ENCODE measurements at places on chromosomes 4 and X.

DNA sequence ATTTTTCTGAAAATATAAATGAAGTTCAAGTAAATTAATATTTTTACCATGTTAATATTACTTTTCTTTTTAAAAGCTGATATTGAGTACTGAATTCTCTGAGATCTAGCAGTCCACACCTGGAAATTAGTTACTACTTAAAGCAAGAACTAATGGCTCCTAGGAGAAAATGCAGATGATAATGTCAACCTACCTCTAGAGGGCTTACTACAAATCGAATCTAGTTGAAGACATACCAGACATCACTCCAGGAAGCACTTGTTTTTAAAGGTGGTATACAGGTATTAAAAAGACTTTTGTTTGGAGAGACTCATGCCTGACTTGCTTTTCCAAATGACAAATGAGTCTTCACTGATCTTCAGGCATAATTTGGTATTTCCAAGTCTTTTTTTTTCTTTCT, 516.4 kb upstream of the BOD1L1 start:
- DNase-seq, result peak; percentile 11

DNA sequence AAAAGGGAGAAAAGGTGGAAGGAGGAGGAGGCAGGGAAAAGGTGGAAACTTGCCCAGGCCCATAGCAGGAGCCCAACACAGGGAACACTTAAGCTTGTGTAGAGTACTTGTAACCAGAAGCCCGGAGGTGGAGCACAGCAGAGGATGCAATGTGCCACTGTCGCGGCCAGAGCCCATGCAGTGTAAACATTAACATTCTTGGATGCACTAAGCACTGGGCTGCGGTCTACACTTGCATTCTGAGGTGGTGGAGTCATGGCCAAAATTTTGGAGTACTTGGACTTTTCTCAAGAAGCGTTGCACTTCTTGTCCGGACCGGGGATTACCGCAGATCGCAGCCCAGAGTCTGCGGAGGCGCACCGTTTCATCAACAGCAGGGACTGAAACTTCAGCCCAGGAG, 4.5 kb upstream of the RHOXF1 start:
- DNase-seq, result peak; percentile 4

DNA sequence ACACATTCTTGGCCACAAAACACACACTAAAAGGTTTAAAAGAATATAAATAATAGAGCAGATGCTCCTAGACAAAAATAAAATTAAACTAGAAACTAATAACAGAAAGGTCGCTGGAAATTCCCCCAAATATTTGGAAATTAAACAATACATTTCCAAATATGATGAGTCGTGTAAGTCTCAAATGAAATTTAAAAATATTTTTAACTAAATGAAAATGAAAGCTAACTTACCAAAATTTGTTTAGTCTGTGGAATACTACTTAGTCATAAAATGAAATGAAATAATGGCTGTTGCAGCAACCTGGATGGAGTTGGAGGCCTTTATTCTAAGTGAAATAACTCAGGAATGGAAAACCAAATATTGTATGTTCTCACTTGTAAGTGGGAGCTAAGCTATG, 20.6 kb upstream of the GUCY1A1 start:
- no peak for DNase-seq

GRCh38 chr4:185885604-185886003, 73.6 kb upstream of the SORBS2 start:
- DNase-seq, result no peak

All from fibroblast of mammary gland (primary cell).